ENCODE measurements at places on chromosomes 12 and 14. TPM values are rescaled to one million over a fixed set of nuclear protein-coding genes. Genes with fewer than 3 reads are reported as not detected.

Gene BICD1
- total RNA-seq = 14.5 TPM

Gene RD3L
- not detected for total RNA-seq

Gene HOXC12
- total RNA-seq = not detected

Gene ESPL1
- 2.2 TPM for total RNA-seq

Gene OR6C2
- not detected for total RNA-seq

Gene CBLN3
- 0.34 TPM for total RNA-seq

Gene PIWIL1
- total RNA-seq = 0.27 TPM

Gene SYCP3
- total RNA-seq = not detected

Gene CLEC1B
- total RNA-seq = not detected

Gene KRT7
- 1,355 TPM for total RNA-seq

Gene NFATC4
- 14.0 TPM for total RNA-seq

Gene CORO1C
- total RNA-seq = 164 TPM

Gene ASCL1
- total RNA-seq = not detected

Gene REM2
- total RNA-seq = 0.48 TPM

Gene OLR1
- total RNA-seq = not detected

Gene DHRS7
- total RNA-seq = 107 TPM

Gene EML5
- 1.1 TPM for total RNA-seq

Gene INSM2
- not detected for total RNA-seq

Gene NFKBIA
- total RNA-seq = 240 TPM

Gene KLHL33
- total RNA-seq = 0.08 TPM

Gene TAS2R46
- 0.41 TPM for total RNA-seq

Gene TUNAR
- total RNA-seq = 0.27 TPM

Gene SIX6
- total RNA-seq = not detected

Gene TMEM229B
- total RNA-seq = 0.21 TPM

Gene POLR3B
- total RNA-seq = 9.3 TPM

Gene MYH6
- not detected for total RNA-seq

Gene ENDOU
- not detected for total RNA-seq

Gene TMTC1
- total RNA-seq = 1.8 TPM

Gene LRTM2
- total RNA-seq = not detected

Gene ZNF268
- 26.2 TPM for total RNA-seq

Gene KRT74
- not detected for total RNA-seq

Gene TCTN2
- 12.3 TPM for total RNA-seq

Gene RNFT2
- 16.3 TPM for total RNA-seq

Gene PKP2
- 19.6 TPM for total RNA-seq

Gene DLST
- total RNA-seq = 84.1 TPM

Gene MGP
- 4.0 TPM for total RNA-seq

Gene PIK3C2G
- total RNA-seq = 0.13 TPM

Gene POTEM
- not detected for total RNA-seq

Gene NID2
- total RNA-seq = 8.1 TPM

Gene DHRS1
- total RNA-seq = 48.5 TPM

Gene NXPH4
- total RNA-seq = 5.9 TPM

Gene PTGR2
- 7.0 TPM for total RNA-seq

Gene NEK9
- 43.5 TPM for total RNA-seq

Gene TSPAN11
- 4.7 TPM for total RNA-seq

Gene PIANP
- 0.07 TPM for total RNA-seq

Gene VPS37B
- 83.9 TPM for total RNA-seq

Gene MAP1LC3B2
- 1.2 TPM for total RNA-seq

Gene MPHOSPH9
- 17.5 TPM for total RNA-seq

Gene PTGDR
- total RNA-seq = not detected

Gene KRT85
- total RNA-seq = not detected

All from kidney epithelial cell (primary cell).